Activated CD4-positive, alpha-beta T cell treated with anti-CD3 and anti-CD28 coated beads, Interleukin-2, amount 50 U/mL, for 24 hours (primary cell): ENCODE measurements at places on chromosomes 7 and 10.

- DNase-seq = no peak
Observed at GRCh38 chr7:36208426-36208825, 55.4 kb downstream of the EEPD1 start.

GRCh38 chr10:2143213-2143835 is 406.0 kb upstream of the ADARB2 start:
- no peak for DNase-seq

- no peak for DNase-seq
Observed at GRCh38 chr7:95391761-95392160, 4.4 kb downstream of the PON3 start.

DNA sequence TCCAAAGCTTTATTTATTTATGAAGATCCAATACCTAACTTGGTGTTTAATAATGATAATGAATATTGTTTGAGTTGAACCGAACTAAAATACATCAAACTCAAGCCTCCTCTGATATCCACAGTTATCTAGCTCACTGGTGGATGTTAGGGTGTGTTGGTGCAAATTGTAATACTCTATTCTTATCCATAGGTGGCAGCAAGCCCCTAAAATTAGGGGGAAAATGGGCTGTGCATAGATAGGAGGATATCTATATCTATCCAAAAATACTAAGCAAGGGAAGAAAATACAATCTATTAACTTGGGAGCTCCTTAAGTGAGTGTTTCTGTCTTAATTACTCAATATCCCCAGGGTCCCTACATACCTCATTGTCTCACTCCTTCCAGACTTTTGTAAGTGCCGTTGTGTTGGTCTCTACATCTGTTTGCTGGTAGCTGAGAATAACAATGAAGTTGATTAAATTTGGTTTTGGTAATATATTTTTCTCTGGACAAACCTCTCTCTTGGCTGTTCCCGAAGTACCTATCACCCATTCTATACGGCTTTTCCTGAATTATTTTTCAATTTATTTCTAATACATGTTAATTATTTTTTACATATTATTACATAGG is 55.0 kb upstream of the VWDE start:
- DNase-seq = peak; percentile 2

DNA sequence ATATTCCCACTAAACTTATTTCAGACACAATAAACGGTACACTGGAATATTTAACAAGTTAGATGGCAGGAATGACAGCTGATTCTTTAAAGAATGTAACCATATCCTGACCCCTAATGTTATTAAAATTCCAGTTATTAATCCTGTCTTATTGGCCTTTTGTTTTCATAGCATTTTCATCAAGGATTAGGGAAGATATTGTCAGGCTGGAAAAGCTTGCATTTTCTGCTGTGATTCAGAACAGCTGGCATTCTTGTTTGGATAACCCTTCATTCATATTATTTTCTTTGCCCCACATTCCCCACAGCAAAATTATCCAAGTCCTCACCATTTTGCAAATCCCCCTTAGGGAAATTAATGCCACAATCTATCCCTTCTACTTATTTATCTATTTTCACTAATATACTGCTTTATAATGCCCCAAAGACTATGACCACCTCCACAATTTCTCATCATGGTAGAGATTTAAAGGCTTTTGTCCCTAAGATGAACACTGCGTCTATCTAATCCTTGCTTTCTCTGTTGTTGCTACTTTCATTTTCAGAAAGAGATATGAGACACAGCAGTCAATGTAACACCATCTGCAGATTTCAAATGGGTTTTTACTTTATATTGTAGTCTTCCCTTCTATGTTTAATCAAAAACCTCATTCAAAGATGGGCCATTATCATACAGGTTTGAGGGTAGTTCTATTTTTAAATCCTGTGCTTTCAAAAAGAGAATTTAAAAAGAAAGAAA is 475.1 kb downstream of the PARD3 start:
- DNase-seq = no peak

DNA sequence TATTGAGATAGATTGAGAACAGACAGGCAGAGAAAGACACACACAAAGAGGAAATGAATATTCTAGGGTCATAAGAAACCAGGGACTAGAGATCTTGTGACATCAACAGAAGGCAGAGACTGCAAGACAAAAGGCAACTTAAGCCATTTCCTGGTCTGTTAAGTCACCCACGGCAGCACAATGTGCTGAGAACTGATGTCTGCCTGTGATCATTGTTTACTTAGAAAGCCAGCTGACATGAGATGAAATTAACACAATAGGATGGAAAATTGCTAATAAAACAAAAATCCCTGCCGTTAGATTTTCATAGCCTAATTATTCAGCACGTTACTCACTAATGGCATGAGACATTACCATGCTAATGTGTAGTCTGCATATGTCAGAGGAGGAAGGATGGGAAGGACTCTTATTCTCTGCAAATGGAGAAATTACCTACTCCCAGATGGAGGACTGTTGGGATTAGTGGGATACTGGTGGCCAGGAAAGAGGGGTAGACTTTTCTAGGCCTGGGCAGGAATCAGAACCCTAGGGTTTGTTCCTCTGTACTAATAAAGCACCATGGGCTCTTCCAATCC is 191.3 kb upstream of the PODXL start:
- no peak for DNase-seq

GRCh38 chr10:127024685-127025435 is 119.6 kb downstream of the DOCK1 start:
- no peak for DNase-seq

GRCh38 chr7:36855330-36855729 is 131.0 kb upstream of the AOAH start:
- DNase-seq = no peak

DNA sequence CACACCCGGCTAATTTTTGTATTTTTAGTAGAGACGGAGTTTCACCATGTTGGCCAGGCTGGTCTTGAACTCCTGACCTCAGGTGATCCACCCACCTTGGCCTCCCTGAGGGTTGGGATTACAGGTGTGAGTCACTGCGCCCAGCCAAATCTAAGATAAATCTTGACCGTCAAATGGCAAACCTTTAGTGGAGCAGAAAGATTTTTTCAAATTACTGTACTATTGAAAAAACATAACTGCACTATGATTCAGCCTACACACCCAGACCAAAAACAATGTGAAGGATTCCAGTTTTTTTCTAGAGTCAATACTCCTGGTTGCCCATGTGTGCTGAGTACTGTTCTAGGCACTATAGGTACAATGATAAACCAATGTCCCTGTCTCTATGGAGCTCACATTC is 33.9 kb upstream of the SVIL start:
- DNase-seq = no peak

- DNase-seq = no peak
Observed at GRCh38 chr10:77149001-77149400, 488.6 kb downstream of the KCNMA1 start.

DNA sequence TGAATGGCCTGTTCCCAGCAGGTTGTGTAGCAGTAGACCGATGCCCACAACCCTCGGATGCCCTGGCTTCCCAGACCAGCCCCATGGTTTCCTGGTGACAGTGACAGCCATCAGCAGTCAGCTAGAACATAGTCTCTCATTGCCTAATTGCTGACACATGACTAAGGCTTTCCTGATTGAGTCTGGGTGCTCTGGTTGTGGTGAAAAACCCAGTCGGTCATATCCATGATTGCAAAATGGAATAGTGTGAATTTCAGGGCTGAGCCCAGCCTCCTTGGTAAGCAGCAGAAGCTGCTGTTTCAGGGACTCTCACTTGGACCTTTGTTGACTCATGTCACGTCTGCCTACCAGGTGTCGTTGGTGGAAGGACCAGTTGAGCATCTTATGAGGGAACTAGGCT is 36.6 kb downstream of the POR start:
- no peak for DNase-seq
